Fibroblast of the aortic adventitia (primary cell): ENCODE measurements at places on chromosomes 3 and 15. TPM values are rescaled to one million over a fixed set of nuclear protein-coding genes. Genes with fewer than 3 reads are reported as not detected.

NANOGP8 gene
- total RNA-seq = 0.81 TPM in 1 of 2 replicates, not detected in the other

GMPS gene
- 87.5 and 88.1 TPM in 2 replicates for total RNA-seq

PLA2G4F gene
- not detected in 2 replicates for total RNA-seq

CPA3 gene
- 0.18 and 1.6 TPM in 2 replicates for total RNA-seq

PCSK6 gene
- total RNA-seq = 0.81 TPM in 1 of 2 replicates, not detected in the other

GOLGA6A gene
- total RNA-seq = not detected in 2 replicates

P2RY1 gene
- total RNA-seq = 0.81 and 1.1 TPM in 2 replicates

B3GALNT1 gene
- 14.2 and 28.5 TPM in 2 replicates for total RNA-seq

BNC1 gene
- total RNA-seq = 0.27 and 3.8 TPM in 2 replicates

GOLGA6C gene
- total RNA-seq = not detected in 2 replicates

ATP2B2 gene
- not detected in 2 replicates for total RNA-seq

AGBL1 gene
- not detected in 2 replicates for total RNA-seq

GPR156 gene
- 0.90 and 4.0 TPM in 2 replicates for total RNA-seq

BSN gene
- 0.08 and 0.27 TPM in 2 replicates for total RNA-seq

NMNAT3 gene
- 1.5 and 1.8 TPM in 2 replicates for total RNA-seq

TASOR gene
- total RNA-seq = 93.9 and 102 TPM in 2 replicates

BCHE gene
- 5.7 and 76.2 TPM in 2 replicates for total RNA-seq

LRRC2 gene
- total RNA-seq = 7.9 and 10.1 TPM in 2 replicates

SNTN gene
- not detected in 2 replicates for total RNA-seq

LRRC31 gene
- not detected in 2 replicates for total RNA-seq

DYNLT2B gene
- 16.0 and 22.1 TPM in 2 replicates for total RNA-seq

ZPLD1 gene
- 0.33 and 0.45 TPM in 2 replicates for total RNA-seq

TMEM108 gene
- not detected in 2 replicates for total RNA-seq

BTLA gene
- not detected in 2 replicates for total RNA-seq

TMEM45A gene
- total RNA-seq = 13.7 and 50.6 TPM in 2 replicates

ARRDC4 gene
- 6.2 and 18.3 TPM in 2 replicates for total RNA-seq

ATP8B4 gene
- 0.99 and 1.1 TPM in 2 replicates for total RNA-seq

GADL1 gene
- total RNA-seq = 0.18 TPM in 1 of 2 replicates, not detected in the other

AHSG gene
- total RNA-seq = not detected in 2 replicates

GP9 gene
- total RNA-seq = not detected in 2 replicates

CPB1 gene
- total RNA-seq = 0.18 and 5.6 TPM in 2 replicates

SPSB4 gene
- not detected in 2 replicates for total RNA-seq

ZXDC gene
- 9.2 and 26.7 TPM in 2 replicates for total RNA-seq

GOLGA8J gene
- total RNA-seq = not detected in 2 replicates

PARL gene
- total RNA-seq = 32.7 and 102 TPM in 2 replicates

HES1 gene
- 0.81 and 3.4 TPM in 2 replicates for total RNA-seq

ITIH3 gene
- under 0.01 and 0.49 TPM in 2 replicates for total RNA-seq

SST gene
- total RNA-seq = not detected in 2 replicates

HYKK gene
- total RNA-seq = 3.3 and 10.2 TPM in 2 replicates

MESP2 gene
- total RNA-seq = 1.3 and 2.9 TPM in 2 replicates

FANCD2 gene
- total RNA-seq = 2.2 and 26.8 TPM in 2 replicates

PODXL2 gene
- total RNA-seq = 1.3 and 3.4 TPM in 2 replicates

IFT57 gene
- 47.6 and 199 TPM in 2 replicates for total RNA-seq

BCL2A1 gene
- 0.81 TPM in 1 of 2 replicates, not detected in the other for total RNA-seq

ZNF501 gene
- total RNA-seq = 7.6 and 13.1 TPM in 2 replicates

PAQR5 gene
- 13.2 TPM in 1 of 2 replicates, not detected in the other for total RNA-seq

SLC12A8 gene
- 13.4 and 15.5 TPM in 2 replicates for total RNA-seq

ALDH1L1 gene
- total RNA-seq = 0.18 and 0.25 TPM in 2 replicates

GOLGA6L24 gene
- 0.08 TPM in 1 of 2 replicates, not detected in the other for total RNA-seq

TMEM207 gene
- total RNA-seq = not detected in 2 replicates

CISH gene
- 0.98 and 1.4 TPM in 2 replicates for total RNA-seq

CEMIP gene
- 225 and 249 TPM in 2 replicates for total RNA-seq
